Muscle of leg (tissue), 16 donors: ENCODE measurements at places on chromosomes 1 and 21. TPM values are rescaled to one million over a fixed set of nuclear protein-coding genes. Genes with fewer than 3 reads are reported as not detected.

RNU1-4 gene
- polyA plus RNA-seq: not detected

YY1AP1 gene
- polyA plus RNA-seq: 56.8 TPM

NLRP3 gene
- 0.65 TPM for polyA plus RNA-seq

RHCE gene
- polyA plus RNA-seq: 0.83 TPM

OR2L5 gene
- not detected for polyA plus RNA-seq
